ENCODE measurements at places on chromosomes 11 and 22. TPM values are rescaled to one million over a fixed set of nuclear protein-coding genes. Genes with fewer than 3 reads are reported as not detected.

Gene MS4A15
- 150 TPM for total RNA-seq

Gene FLRT1
- not detected for total RNA-seq

Gene IGLL1
- not detected for total RNA-seq

Gene FZD4
- total RNA-seq, result 24.1 TPM

Gene DEUP1
- total RNA-seq, result 3.1 TPM

Gene APOBEC3B
- total RNA-seq, result 0.89 TPM

DNA sequence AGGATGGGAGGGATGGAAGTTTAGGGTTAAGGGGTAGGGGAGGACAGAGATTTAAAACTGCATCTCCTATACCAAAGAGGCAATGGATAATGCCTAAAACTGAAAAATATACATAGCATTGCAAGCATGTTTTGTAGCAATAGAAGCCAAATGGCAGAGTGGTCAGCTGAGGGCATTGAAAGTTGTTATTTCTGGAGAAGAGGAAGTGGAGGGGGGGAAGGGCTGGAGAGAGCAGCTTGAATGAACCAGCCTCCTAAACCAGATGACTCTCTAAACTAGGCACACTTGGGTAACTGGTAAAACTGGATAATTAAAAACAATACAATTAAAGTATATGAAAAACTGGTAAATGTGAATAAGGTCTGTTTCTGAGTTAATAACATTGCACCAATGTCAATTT is 70.3 kb upstream of the TP53I11 start:
- no peak for DNase-seq

GRCh38 chr11:120780239-120780638 is 243.7 kb upstream of the TBCEL start:
- DNase-seq, result no peak

- no peak for DNase-seq
These were observed 42.8 kb downstream of the NTM start for GRCh38 chr11:131413217-131413616.

GRCh38 chr11:1442807-1443366 is 43.7 kb downstream of the MOB2 start:
- peak; percentile 80 for DNase-seq

DNA sequence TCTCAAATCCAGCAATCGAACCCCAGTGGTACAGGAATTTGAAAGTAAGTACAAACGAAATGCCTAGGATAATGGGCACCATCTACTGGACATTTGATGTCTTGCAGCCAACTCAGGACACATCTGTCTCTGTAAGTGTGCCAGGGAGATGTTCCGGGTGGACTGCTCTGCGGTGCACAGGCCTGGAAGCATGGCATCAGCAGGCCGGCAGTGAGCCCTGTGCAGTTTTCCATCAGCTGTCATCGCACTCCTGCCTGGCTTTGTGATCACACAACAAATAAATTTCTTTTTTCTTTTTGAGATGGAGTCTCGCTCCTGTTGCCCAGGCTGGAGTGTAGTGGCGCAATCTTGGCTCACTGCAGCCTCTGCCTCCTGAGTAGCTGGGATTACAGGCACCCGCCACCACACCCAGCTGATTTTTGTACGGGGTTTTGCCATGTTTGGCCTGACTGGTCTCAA is 71.0 kb downstream of the JAM3 start:
- DNase-seq, result peak; percentile 25

- no peak for DNase-seq
These were observed 189.6 kb downstream of the ST3GAL4 start for GRCh38 chr11:126545057-126545555.
